ENCODE measurements at places on chromosomes 4 and X.

DNA sequence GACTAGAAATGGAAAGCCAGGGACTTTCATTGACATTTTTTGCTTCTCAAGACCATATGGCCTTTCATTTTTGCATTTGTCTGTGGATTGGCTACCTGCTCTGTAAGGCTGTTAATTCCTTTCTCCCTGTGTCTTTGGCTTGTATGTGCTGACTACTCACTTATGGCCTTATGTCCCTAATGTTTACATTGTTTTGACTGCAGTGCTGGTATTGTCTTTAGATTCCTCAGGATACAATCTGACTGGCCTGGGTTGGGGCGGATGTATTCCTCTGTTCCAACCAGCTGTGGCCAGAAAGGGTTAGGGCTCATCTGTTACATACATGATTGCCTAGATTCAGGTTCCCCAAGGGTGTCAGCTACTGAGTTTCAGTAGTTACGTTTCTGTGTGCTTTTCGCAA lies 108.1 kb downstream of the RAPGEF2 start:
- no peak for DNase-seq

DNA sequence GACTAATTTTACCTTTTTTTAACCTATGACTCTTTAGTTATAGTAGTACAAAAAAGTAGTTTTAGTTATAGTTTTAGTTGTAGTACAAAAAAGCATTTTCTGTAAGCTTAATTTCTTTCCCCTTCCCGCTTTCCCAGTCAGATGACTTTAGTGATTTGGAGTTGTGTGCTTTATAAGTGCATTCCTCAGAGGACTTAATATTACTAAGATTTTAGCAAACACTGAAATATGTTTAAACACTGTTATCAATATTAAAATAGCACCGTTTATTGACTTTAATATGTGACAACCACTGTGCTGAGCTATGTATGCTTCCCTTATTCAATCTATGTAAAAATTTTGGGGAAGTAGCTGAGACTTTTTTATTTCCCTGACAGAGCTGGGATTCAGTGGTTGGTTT lies 22.8 kb downstream of the GUF1 start:
- no peak for DNase-seq

GRCh38 chr4:96639932-96640331 lies 800.0 kb downstream of the PDHA2 start:
- no peak for DNase-seq

DNA sequence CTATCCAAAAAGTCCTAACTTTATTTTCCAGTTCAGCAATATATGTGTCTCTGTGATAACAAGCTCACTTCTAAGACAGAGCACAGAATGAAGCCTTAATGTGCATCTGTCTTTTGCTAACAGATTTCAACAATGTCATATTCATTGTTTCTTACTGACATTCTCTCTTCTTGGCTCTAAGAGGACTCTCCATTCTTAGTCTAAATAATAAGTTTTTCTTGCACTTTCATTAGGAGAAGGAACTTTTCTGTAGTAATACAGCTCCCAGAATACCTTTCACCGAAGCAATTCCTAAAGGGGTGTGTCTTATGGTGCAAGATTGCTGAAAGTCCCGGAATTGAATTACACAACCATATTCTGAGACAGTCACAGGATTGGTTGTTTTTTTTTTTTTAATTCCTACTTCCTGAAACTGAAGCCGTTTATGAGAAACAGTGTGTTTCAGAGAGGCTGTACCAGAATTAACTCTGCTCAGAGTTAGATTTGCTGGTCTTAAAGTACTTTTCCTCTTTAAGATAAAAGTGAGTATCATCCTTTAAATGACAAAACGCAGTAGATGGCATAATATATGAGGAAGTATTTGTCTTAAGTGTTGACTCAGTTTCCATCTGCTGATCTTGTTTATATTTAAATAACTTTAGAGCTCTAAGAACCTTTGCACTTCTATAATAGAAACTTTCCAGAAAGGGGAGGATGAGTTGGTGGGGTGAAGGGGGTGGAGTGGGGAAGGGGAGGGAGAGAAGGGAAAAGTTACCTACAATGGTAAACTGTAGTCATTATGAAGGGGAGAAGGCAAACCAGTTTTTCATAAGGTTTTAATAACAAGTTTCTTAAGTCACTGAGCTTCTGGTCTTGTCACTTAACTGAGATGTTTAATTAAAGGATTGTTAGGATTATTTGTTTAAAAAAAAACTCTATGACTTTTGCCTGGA lies at the start of gene ALPK1:
Gene ALPK1 (plus strand): TSS at position 421 of the 932 bp plus-strand sequence.
- DNase-seq: peak; percentile 68

- DNase-seq: no peak
These were observed 5.5 kb upstream of the HSPA4L start for GRCh38 chr4:127776620-127777019.

- DNase-seq: no peak
These were observed 24.4 kb downstream of the CLCN3 start for GRCh38 chr4:169644802-169645201.

DNA sequence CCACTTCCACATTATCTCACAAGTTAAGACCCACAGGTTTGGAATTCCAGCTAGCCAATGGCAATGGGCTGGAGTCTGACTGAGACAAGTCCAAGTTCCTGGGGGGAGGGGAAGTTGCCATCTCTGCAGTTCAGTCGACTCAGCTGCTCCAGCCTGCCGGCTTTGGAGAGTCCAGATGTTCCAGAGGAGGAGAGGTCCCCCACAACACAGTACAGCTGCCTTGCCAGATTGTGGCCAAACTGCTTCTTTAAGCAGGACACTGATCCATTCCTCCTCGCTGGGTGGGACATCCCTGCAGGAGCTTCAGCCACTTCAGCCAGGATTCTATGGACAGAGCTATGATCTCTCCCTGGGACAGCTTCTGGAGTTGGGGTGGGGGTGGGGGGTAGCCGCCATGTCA lies 199.2 kb downstream of the EDA start:
- DNase-seq: no peak

GRCh38 chrX:134679644-134680043 lies 21.4 kb upstream of the PLAC1 start:
- no peak for DNase-seq

- no peak for DNase-seq
These were observed 8.4 kb upstream of the PRSS12 start for GRCh38 chr4:118361192-118361591.

- peak; percentile 89 for DNase-seq
These were observed 43.1 kb upstream of the PPARGC1A start for GRCh38 chr4:23932901-23933308.

GRCh38 chrX:147550217-147550616 lies 361.5 kb upstream of the FMR1 start:
- DNase-seq: peak; percentile 12

GRCh38 chr4:121822796-121823504 lies 733 bp downstream of the CCNA2 start:
- peak; percentile 58 for DNase-seq

DNA sequence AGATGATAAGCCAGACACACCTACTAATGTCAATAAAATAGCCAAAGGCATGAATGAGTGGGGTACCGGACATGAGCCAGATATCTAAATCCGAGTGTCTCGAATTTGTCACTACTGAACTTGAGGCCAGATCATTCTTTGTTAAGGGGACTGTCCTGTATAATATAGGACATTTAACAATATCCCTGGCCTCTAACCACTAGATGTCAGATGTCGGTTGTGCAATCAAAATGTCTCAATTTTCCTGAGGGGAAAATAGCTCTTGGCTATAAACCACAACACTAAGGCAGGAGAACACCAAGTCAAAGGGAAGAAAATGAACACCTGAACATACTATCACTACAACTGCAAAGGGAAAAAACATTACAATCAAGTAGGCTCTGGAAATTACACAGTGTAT lies 154.5 kb downstream of the GPM6A start:
- DNase-seq: no peak
